ENCODE measurements at places on chromosomes 3 and 15.

DNA sequence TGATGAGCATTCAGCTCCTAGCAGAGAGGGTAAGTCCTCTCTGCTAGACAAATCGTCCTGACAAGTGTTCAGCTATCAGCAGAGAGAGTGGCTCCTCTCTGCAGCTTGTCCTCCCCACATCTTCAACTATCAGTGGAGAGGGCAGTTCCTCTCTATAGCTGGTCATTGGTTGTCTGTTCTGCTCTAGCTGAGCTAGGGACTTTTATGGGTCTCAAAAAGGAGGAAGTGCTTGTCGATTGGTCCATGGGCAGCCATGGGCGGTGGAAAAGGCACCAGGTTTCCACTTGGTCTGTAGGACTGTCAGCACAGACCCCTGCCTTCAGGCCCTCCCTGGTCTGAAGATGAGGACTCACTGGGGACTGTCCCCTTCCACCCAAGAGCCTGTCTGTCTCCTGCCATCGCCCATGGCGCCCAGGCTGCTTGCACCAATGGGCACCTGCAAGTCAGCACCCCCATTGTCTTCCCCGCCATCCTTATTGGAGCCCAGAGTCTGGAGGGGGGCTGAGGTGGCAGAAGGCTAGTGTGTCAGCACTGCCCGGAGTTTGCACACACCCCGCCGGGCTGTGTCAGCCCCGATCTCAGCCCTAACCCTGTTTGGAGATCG, 264.7 kb downstream of the ZBBX start:
- no peak for DNase-seq

DNA sequence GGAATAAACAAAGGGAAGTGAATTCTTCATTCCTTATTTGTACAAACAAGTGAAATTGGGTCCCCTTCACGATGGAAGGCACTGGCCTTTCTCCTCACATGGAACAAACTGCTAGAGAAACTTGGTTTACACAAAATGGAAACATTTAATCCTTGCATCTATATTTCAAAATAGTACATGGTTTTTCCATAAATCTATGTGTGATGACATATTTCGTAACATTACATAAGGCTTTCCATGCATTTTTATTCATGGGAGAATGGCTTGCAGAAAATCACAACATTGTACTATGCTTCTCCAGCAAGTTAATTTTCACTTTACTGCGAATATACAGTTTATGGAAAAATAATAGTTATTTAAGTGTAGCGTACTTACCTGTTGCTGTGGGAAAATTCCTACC, 81.0 kb upstream of the CDIN1 start:
- no peak for DNase-seq

- DNase-seq: no peak
Observed at GRCh38 chr15:25717457-25718168, 145.5 kb downstream of the ATP10A start.

GRCh38 chr3:53195602-53196574, 34.9 kb downstream of the PRKCD start:
- DNase-seq: peak; percentile 53

DNA sequence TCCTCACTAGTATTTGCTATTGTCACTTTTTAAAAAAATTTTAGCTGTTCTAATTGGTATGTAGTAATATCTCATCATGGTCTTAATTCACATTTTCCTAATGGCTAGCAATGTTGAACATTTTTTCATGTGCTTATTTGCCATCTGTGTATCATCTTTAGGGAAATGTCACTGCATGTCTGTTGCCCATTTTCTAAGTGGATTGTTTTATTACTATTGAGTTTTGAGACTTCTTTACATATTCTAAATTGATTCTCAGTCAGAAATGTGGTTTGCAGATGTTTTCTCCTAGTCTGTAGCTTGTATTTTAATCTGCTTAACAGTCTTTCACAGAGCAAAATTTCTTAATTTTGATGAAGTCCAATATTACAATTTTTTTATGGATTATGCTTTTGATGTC, 33.6 kb upstream of the SEC22A start:
- DNase-seq: no peak

DNA sequence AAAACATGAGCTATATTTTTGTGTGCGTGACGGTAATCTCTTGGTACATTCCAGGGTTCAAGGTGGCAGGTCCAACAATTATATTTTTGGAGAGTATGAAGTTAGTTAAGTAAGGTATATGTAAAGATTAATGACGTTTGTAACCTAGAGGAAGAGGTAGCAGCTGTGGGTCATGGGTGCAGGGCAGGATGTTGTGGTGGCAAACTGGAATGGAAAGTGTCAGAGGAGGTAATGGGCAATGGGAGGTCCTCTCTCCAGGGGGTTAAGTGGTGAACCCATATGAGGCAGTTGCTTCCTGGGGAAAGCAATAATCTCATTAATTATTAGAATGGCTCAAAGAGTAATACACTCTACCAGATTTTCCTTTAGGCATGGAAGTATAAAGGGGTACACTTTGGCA, 1.0 kb upstream of the CD200R1L start:
- DNase-seq: no peak

DNA sequence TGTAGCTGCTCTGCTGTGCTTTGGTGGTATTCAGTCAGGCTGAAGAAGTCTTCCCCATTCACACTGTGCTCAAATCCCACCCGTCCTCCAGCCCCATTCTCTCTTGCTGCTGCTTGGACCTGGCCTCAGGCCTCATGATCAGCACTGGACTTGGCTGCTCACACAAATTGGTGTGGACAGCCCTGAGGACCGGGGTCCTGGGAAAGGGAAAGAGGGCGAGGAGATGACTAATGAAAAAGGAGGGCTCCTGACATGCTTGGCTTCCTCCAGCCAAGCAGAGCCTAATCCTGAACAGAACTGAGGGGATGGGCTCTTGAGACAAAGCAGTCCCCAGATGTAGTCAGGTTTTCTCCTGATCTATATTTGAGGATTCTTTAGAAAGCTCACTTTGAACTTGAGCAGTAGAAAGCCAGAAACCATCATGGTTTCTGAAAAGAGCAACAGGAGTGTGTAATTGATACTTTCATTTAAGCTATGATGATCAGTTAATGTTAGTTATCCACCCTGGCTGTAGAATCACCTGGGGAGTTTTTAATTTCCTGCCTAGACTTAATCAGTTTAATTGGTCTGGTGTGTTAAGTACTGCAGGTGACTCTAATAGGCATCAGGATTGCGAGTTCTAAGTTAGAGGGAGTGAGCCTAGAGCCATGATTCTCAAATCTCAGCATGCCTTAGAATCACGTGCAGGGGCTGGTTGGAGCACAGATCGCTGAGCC, 79.4 kb upstream of the THBS1 start:
- no peak for DNase-seq

GRCh38 chr15:78761891-78762385, 49.3 kb downstream of the ADAMTS7 start:
- no peak for DNase-seq

DNA sequence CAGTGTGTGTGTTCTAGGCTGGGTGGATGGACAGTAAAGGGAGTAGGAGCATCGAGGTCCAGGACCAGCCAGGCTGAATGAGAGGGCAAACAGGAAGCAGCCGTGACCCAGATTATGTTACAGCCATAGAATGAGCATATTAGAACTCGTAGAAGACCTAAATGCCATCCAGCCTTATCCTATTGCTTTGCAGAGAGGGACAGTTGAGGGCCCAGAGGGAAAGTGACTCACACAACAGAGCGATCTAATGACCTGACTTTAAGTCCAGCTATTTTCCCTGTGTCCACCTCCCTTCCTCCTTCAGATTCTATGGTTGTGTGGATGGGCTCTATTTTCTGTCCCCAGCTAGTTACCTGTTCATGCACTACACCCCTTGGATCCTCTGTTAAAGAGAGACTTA, 634.1 kb upstream of the TBL1XR1 start:
- DNase-seq: no peak

- no peak for DNase-seq
Observed at GRCh38 chr3:23856286-23856685, 50.5 kb downstream of the UBE2E1 start.

DNA sequence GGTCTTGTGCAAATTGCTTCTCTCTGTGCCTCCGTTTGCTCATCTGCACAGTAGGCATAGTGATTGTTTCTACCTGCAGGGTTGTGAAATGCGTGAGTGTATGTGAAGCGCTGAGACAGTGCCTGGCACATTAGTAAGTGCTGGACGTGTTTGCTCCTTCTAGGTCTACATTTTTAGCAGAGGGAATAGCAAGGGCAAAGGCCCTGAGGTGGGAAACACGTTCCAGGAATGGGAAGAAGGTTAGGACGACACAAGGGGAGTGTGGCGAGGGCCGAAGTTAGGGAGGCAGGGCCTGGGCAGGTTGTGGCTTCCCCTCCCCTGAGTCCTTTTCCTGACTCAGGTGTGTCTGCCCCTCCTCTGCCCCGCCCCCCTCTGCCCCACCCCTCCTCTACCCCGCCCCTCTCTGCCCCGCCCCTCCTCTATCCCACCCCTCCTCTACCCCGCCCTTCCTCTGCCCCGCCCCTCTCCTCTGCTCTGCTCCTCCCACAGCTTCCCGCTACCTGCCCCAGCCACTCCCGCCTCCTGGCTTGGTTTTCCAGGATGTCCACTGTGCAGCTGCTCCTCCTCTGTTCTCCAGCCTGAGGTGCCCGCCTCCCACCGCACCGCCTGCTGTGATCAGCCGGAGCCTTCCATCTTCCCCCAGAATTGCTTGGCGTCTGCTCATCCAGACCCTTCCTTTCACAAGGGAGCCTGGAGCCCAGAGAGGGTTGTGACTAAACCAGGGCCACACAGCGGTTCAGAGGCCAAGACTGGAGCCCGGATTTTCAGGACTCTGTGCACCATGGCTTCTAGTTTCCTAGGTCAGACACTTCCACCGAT, 31.1 kb upstream of the SMAD6 start:
- no peak for DNase-seq

GRCh38 chr3:151483961-151484520, 23.2 kb upstream of the IGSF10 start:
- no peak for DNase-seq

DNA sequence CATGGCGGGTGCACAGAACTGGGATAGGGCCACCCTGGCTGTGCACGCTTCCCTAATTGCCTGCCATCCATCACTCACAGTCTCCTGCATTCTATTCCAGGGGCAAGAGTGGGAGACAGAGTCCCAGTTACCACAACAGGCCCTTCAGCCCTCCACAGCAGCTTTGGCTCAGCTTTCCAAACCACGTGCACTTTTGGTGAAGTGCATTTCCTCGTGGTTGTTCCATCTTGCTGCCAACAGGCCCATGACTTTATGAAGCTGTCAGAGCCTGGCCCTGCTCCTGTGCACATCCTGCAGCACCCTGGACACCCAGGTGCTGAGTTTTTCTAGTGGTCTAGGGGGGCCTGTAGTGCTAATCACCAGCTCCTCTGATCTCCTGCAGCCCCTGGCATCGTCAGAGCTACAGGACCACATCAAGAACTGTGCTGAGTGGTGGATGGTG, 110.2 kb downstream of the ADCY5 start:
- DNase-seq: no peak

All from T-helper 9 cell (primary cell).